ENCODE measurements at places on chromosomes 11 and 22.

DNA sequence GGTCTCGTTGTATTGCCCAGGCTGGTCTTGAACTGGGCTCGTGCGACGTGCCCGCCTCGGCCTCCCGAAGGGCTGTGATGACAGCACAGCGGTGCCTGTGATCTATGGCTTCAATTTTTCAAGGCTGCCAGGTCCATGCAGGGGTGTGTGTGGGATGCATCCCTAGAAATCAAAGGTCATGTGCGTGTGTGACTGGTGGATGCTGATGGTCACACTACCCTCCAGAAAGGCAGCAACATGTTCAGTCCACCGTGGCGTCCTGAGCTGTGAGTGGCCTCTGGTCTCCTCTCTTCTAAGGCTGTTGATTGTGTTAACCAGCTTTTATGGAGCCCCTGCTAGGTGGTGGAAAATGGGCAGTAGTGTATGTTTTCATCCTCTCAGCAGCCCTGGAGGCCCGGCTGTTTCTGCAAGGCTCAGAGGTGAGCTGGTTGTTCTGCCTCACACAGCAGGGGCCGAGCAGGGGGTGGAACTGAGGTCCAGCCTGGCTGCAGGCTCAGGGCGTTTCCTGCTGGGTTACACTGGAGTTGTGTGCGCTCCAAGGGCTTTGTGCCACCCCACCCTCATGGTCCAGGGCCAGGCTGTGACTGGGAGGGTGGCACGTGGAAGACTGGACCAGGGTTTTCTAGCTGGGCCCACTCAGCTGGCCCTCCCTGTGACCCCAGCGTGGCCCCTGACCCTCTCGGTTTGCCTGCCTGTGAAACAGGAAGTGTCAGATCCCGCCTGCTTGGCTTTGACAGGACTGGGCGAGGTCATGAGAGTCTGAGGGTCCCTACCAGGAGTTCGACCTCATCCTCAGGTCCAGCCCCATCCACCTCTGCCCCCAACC, 7.7 kb downstream of the BIK start:
- no peak for DNase-seq

DNA sequence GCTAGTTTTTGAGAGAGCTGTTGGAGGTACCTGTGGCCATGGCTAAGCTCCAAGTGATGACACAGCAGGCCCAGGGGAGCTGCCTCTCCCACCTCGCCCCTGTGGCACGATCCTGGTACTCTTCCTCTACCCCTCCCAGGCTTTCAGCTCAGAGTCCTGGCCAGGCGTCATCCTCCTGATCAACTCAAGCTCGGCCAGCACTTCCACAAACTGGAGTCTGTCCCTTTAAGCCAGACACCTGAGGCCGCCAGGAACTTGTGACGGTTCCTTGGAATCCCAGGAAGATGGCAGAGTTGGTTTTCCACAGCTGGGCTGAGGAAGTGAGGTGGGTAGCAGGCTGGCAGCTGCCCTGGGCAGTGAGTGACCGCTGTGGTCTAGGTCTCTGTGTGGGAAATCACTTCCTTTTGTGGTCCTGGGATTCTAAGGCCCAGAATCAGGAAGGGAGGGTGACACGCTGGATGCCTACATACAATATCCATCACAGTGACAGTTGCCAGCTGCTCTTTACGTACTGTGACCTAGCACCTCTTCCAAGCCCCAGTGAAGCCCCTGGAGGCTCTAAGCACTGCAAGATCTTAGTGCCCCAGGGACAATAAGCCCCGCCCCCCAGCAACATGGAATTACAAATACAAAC, 3.2 kb upstream of the CST6 start:
- no peak for DNase-seq

GRCh38 chr22:28942801-28943500, 59.6 kb downstream of the ZNRF3 start:
- DNase-seq: no peak

DNA sequence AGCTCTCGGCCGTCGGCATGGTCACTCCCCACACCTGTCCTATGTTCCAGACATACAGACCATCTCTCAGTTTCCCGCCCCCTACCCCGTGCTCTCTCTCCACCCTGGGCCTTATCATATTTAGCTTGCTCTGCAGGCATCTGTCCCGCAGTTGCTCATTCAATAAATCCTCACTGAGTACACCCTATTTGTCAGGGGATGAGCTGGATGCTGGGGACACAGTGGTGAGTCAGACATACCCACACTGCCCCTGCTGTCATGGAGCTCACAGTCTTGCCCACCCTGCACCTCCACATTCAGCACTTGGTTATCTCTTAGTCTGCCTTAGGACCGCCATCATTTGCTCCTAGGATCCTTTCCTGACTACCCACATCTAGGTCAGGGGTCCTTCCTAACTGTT, 313.8 kb downstream of the LARGE1 start:
- DNase-seq: no peak

GRCh38 chr11:131628739-131629138, 258.3 kb downstream of the NTM start:
- DNase-seq: no peak

DNA sequence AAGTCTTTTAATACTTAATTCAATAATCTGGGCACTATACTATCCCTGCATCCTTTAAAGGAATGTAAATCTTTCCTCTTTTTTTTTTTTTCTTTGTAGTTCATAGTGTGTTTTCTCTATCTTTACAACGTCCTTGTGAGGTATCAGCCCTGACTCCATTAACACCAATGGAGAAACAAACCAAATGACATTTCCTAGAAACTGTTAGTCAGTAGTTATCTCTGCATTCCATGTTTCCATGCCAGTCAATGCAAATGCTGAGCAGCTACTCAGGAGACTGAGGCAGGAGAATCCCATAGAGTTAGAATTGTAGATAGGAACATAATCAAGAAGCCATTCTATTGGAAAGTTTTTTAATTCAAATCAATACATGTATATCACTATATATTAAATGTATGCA, 182.2 kb downstream of the ARHGAP42 start:
- no peak for DNase-seq
